Cardiac atrium fibroblast (primary cell): ENCODE measurements at places on chromosomes 3 and 15. TPM values are rescaled to one million over a fixed set of nuclear protein-coding genes. Genes with fewer than 3 reads are reported as not detected.

The SLC28A1 gene
- not detected in 2 replicates for total RNA-seq

The ISL2 gene
- 0.49 and 0.72 TPM in 2 replicates for total RNA-seq

The CMTM8 gene
- total RNA-seq = 1.8 and 7.8 TPM in 2 replicates

The NOX5 gene
- total RNA-seq = 0.18 TPM in 1 of 2 replicates, not detected in the other

The DPPA2 gene
- not detected in 2 replicates for total RNA-seq

The AMIGO3 gene
- 4.9 TPM in 1 of 2 replicates, not detected in the other for total RNA-seq

The SMCO1 gene
- not detected in 2 replicates for total RNA-seq

The LEKR1 gene
- total RNA-seq = 1.3 TPM in 1 of 2 replicates, not detected in the other

The CCK gene
- not detected in 2 replicates for total RNA-seq

The C3orf85 gene
- total RNA-seq = not detected in 2 replicates

The CPB1 gene
- total RNA-seq = not detected in 2 replicates

The MAGI1 gene
- total RNA-seq = 12.8 and 20.9 TPM in 2 replicates

The SLC9A9 gene
- 3.9 and 8.3 TPM in 2 replicates for total RNA-seq

The MED12L gene
- total RNA-seq = under 0.01 and 1.8 TPM in 2 replicates

The PRR20G gene
- total RNA-seq = not detected in 2 replicates

The CYP8B1 gene
- not detected in 2 replicates for total RNA-seq

The LRRC2 gene
- total RNA-seq = 0.32 and 1.3 TPM in 2 replicates
